GM06990 (cell line): ENCODE measurements at places on chromosomes 7 and 10.
A peak's percentile ranks its signal among the peaks of the same experiment; 100 is the strongest.

- no peak for DNase-seq
Measured at GRCh38 chr7:73980206-73980605, 47.8 kb upstream of the ELN start.

DNA sequence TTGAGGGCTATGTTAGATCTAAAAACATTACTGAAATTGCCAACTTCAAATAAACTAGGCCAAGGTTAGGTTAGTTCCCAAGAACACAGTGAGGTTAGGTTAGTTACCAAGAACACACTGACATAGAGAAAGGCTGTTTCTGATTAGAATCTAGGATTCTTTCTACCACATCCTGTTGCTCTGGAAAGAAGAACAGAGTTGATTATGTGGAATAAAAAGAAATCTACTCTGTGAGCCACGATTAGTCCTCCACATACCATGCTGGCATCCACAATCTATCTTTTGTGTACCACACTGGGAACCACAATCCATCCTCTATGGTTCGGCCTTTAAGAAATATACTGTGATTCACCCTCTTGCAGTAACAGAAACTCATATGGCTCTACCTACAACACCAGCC, 91.4 kb downstream of the LRRTM3 start:
- DNase-seq, result no peak

DNA sequence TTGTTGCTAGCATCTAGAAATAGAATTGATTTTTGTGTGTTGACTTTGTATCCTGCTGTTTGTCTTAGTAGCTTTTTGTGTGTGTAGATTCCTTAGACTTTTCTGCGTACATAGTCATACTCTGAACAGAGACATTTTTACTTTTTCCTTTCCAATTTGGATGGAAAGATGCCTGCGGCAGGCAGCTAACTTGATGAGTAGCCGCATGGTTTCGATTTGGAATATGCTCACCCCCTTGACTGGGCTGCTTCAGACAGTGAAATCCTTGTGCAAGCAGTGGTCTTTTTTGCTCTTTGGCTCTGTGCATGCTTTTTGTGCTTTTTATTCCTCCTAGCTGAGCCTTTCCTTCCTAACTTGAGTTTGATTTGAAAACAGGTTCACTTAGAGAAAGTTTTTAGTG, 71.8 kb downstream of the HHEX start:
- DNase-seq, result no peak

GRCh38 chr7:44078521-44078920, 3.8 kb downstream of the POLM start:
- no peak for DNase-seq

DNA sequence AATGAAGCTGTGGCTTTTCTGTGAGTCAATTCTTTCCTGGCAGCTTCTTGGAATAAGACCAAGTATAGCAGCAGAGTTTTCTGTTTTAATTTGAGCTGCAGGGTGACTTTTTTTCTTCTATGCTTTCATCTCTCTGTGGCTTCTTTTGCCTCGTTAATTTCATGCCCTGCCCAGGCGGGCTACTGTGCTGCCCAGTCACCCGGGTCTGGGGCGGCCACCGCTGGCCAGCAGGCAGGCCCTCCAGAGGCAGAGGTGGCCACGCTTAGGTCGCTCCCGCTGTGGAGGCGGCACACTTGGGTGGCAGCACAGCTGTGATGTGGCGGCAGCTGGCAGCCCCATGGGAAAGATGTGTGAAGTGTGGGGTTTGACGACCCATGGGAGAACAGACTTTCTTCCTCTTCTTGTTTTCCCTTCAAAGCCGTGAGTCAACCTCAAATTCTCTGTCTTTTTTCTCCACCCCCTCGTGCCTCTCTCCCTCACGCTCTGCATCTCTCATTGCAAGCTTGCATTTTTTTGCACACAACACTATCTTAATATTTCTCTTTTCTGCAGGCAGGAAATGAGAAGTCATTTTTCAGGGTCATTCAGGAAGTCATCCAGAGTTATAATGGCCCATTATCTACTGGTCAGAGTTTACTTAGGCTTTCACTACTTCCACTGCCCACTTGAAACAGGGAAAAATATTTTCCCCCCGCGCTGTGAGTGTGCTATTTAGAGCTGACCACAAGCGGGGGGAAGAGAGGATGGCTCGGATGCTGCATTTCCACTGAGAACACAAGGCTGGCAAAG, 67.8 kb downstream of the EGFR start:
- DNase-seq, result peak; percentile 56

DNA sequence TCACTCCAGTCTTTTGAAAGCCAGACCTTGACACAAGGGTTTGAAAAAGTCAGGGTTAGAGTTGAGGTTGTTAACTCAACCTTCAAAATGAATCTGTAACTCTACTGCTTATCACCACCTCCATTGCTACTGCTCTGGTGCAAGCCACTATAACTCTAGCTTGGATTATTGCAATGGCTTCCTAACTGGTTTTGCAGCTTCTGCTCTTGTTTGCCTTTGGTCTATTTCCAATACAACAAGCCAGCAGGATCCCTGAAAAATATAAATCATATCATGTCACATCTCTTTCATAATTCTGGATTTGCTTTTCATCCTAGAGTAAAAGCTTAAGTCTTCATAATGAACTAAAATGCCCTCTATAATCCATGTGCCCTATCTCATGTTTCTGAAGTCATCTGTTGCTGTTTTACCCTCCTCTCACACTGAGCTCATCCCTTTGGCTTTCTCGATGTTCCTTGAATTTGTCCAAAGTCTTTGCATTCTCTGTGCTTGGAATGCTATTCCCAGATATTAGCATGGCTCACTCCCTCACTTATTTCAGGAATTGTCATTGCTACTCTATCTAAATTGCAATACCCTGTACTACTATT, 10.9 kb downstream of the TAS2R60 start:
- DNase-seq, result no peak

DNA sequence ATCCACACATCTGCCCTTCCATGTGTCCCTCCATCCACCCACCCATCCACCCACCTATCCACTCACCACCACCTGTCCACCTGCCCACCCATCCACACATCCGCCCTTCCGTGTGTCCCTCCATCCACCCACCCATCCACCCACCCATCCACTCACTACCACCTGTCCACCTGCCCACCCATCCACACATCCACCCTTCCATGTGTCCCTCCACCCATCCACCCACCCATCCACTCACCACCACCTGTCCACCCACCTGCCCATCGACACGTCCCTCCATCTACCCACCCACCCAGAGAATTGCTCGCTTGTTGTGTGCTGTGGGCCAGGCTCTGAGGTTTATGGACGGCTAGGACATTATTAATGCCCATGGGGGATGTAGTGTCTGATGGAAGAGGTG, 500.2 kb downstream of the DNAJB6 start:
- DNase-seq, result no peak

DNA sequence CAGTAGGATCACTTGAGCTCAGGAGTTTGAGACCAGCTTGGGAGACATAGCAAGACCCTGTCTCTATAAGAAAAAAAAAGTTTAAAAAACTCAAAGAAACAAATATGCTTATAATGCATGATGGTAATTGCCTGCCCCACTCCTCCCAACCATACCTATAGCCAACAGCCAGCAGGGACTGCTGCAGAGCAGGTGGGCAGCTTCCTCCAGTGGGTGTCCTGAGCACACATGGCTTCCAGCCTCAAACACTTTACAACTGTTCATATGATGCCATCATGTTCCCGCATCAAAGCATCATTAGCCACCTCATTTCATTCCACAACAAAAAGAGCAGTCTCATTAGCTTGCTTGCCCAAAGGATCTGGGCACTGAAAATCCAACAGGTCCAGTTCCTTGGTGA, 42.0 kb downstream of the ABLIM1 start:
- no peak for DNase-seq

DNA sequence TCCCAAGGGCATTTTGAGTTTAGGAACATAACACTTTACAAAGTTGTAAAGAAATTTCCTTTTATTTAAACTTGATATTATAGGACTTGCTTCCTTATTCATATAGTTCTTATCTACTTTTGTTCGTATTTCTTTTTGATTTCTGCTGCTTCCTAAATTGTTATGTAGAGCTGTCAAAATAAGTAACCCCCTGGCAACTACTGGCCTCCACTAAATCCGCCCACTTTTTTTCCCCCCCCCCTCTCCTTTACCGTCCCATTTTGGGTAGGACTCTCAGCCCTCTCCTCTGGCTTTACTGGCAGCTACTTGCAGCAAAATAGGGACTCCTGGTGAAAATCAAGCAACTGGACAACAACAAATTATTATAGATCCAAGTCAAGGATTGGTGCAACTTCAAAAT, 1.1 kb downstream of the SP4 start:
- DNase-seq, result no peak

GRCh38 chr7:39073432-39073831, 95.7 kb downstream of the POU6F2 start:
- no peak for DNase-seq

- DNase-seq, result no peak
Measured at GRCh38 chr7:122768827-122769226, 66.1 kb upstream of the RNF148 start.

DNA sequence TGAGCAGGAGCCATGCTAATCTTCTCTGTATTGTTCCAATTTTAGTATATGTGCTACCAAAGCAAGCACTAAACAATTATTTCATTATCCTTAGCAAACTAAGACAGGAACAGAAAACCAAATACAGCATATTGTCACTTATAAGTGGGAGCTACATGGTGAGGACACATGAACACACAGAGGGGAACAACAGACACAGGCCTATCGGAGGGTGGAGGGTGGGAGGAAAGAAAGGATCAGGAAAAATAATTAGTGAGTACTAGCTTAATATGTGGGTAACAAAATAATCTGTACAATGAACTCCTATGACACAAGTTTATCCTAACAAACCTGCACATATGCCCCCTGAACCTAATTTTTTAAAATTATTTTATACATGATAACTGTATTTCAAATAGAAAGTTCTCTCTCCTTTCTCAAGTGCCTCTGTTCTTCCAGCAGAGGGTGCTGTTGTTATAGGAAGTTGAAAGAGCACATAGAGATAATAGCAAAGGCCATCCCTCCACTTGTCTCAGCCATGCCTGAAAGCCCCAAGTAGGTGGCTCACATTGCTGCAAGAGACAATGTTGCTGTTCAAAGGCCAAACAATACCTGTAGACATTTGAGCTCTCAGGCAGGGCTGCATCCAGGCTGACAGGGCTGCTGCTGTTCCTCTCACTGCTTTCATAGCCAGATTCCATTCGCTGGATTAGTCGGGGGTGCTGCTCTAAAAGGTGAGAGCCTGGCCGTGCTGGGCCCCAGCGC, 33.4 kb upstream of the PPP3CB start:
- peak; percentile 26 for DNase-seq

- no peak for DNase-seq
Measured at GRCh38 chr7:158488181-158488971, 99.2 kb downstream of the PTPRN2 start.

DNA sequence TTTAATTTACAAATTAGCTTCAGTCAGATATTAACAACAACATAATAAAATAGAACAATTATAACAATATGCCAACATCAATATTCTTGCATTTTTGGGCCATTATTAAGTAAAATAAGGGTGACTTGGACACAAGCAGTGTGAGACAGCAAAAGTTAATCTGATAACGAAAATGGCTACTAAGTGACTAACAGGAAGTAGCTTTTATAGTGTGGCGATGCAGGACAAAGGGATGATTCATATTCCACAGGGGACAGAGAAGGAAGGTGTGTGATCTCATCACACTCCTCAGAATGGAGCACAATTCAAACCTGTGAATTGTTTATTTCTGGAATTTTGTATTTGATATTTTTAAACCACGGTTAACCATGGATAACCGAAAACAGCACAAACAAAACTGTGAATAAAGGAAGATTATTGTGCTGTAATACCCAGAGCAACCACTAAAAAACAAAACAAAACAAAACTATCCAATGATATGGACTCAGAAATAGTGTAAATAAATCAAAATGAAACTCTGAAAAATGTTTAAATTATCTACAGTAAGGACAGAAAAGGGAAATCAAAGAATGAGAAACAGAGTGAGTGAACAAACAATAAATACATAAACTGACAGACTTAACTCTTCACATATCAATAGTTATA, 66.9 kb upstream of the TFEC start:
- no peak for DNase-seq

- no peak for DNase-seq
Measured at GRCh38 chr7:68306692-68307107, 1291.6 kb upstream of the AUTS2 start.

GRCh38 chr7:44286182-44286617, 39.2 kb downstream of the CAMK2B start:
- no peak for DNase-seq

DNA sequence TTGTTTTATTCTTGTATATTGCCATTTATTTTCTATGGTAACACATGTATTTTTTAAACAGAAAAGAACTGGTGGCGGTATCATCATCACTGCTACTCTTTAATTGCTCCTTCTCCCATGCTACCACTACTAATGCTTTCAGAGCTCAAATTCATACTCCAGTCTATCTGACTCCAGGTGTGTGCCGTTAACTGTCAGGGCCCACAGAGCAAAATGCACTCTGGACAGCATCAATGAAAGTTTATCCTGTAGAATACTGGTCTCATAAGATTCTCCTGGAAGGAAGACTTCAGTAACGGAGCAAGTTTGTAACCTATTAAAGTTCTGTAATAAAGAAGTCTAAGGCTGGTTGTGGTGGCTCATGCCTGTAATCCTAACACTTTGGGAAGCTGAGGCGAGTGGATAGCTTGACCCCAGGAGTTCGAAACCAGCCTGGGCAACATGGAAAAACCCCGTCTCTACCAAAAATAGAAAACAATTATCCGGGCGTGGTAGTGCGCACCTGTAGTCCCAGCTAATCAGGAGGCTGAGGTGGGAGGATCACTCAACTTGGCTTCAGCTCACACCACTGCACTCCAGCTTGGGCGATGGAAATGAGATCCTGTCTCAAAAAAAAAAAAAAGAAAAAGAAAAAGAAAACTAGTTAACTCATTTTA, 18.4 kb downstream of the ZNRF2 start:
- DNase-seq, result no peak

DNA sequence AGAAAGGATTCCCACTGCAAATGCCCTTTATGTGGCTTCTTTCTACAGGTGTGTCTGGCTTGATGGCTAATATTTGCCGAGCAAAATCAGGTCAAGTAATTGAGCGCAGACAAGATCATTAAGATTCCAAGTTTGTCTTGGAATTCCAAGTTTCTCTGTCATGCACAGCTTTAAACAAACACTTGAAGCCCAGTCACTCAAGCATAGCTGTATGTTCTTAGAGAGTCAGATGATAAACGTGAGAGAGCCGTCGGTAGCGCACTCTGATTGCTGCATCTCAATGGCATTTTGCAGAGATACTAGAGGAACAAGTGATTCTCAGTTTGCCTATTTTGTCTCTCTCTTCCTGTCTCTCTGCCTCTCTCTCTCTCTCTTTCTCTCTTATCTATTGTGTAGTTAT, 658 bp downstream of the DMBT1 start:
- no peak for DNase-seq

GRCh38 chr10:29849126-29849833, 210.1 kb downstream of the JCAD start:
- no peak for DNase-seq
